ENCODE measurements at places on chromosomes 6 and 20. TPM values are rescaled to one million over a fixed set of nuclear protein-coding genes. Genes with fewer than 3 reads are reported as not detected.

DNA sequence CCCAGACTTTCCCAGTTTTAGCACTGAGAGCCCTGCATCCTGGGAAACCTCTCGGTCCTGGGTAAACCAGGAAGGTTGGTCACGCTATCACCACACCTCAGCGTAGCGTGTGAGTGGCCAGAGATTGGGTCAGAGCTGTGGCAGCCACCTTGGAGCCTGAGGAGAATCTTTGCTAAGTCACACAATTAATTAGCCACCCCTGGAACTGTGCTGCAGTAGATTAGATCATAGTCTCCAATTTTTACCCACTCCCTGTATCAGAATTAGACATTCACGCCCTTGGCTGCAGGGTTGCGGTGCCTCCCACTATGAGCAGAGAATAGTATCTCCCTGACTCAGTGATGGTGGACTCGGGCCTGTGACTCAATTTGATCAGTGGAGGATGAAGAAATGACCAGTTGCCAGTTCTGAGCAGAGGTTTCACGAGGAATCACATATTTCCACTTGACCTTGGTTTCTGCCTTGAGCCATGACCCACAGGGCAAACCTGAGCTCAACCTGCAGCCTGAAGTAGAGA is 6.0 kb upstream of the PTGIS start:
- no peak for DNase-seq

Gene SYCP2L
- total RNA-seq: not detected

DNA sequence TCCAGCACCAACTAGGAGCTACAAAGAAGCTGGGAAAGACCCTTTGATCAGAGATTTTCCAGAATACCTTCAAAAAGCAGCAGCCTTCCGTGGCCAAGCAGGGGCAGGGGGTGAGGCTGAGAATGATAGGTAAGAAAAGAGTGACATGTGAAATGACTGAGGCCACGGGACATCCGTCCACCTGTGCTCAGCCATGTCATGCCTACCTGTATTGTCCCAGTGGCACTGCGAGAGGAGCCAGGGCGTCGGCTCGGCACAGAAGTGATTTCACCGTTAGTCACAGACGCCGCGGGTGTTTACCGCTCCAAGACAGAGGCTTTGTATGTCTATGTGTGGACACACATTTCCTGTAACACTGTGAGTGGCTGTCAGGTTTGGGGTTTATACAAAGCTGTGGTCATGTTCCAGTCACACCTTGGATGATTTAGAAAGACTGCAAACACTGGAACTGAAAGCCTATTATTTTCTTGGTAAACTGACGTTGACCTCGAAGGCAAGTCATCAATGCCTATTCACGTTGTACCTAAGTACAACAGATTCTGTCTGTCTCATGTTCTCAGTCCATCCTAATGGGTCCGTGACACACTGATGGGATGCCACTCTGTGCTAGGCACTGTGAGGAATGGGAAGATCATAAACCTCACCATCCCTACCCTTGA is 32.1 kb upstream of the JAG1 start:
- no peak for DNase-seq

GRCh38 chr20:17491041-17491440 is 40.1 kb downstream of the BFSP1 start:
- no peak for DNase-seq

Data from left colon (tissue), 2 donors.